Inflammatory macrophage (primary cell): ENCODE measurements at places on chromosomes 16 and 17.

DNA sequence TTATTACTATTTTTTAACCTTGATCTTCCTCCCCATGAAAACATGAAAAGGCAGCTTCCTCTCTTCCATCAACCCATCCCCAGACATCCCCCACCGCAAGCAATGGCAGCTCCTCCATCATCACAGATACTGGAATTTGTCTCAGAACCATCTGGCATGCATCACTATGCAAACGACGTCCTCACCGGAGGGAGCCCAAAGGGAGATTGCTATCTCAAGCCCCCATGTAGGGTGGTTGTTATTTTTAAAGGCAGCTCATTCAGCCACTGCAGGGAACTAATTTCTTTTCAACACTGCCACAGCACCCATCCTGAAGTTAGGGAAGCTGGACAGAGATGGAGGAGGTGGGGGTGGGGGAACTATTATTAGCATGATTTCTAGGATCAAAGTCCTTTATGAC lies 222.5 kb downstream of the FOXL1 start:
- DNase-seq: no peak

GRCh38 chr16:86324320-86324719 lies 186.0 kb upstream of the FOXF1 start:
- DNase-seq: no peak

DNA sequence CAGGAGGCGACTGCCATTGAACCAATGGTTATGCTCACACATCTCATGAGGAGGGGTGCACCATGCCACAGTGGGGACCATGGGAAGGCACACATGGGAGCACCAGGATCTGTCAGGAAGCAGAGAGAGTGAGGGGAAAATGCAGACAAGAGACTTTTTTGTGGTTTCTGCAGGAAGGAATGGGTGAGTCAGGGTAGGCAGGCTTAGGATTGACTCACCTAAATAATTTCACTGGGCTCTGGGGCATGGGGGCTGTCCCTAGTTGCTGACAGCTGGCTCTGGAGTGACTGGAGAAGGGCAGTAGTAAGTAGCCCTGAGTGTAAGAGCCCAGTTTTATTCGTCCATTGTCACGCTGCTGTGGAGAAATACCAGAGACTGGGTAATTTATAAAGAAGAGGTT lies 202.4 kb downstream of the AXIN2 start:
- DNase-seq: no peak

DNA sequence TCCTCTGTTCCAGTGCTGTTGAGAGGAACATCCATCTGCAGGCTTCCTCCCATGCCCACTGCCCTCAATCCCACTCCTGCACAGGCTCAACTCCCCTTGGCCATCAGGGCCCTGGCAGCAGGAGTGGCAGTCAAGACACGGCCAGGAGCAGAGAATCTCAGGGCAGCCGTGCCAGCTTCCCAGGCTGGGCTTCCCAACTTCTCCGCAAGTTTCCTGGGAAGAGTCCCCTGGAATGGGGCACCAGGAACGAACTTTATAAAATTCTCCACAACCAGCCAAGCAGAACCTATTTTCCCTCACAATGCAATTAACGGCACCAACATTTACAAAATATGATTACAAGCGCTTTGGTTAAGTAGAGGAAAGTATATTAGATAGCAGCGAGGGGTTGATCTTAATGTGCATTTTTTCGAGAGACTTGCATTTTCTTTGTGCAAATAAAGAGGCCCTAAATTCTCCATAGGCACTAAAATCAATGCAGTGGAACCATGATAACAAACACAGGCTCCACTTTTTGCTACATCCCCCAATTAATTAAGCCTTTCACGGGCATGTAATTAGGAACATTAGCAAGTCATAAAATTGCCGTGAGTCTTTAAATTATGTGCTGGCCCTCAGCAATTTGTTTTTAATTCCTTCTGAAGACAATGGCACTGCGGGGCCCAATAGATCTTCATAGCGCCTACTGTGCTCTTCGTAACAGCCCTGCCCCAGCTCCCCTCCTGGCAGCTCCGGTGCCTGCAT lies 99.9 kb upstream of the LHX1 start:
- no peak for DNase-seq

DNA sequence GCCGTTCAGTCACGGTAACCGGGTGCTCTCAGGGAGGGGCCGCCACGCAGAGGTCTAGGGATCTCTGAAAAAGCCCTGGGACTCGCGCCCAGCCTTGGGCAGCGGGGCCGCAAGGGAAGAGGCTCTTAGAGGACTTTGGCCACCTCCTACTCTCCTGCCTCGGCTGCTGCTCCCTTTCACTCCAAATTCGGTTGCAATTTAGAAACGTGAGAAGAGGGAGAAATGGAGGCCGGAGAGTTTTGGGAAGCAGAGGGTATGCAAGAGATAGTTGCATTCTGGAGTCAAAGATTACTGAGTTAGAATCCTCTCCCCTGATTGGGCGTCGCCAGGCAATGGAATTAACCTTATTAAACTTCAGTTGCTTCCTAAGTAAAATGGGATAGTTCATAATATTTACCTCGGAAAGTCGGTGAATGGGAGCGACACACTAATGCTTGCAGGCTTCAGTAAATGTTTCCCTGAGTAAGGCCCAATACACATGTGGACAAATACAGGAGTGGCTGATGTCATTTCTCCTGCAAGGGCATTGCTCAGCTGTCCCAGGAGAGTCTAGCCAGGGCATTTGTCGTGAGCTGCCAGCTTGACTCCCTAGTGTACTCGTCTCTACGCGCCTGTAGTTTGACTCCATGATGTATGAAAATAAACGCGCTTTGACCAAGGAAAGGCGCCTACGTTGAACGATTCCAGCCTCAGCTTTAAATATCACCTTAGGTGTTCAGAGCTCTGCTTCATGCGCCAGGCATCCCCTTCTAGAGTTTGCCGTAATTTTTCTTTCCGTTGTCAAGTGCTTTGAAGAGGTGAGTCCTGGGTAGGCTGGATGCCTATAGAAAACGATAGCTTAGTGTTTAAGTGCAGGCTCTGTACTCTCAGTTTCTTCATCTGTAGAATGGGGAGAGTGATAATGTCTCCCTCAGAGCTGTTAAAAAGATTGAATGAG lies 667 bp downstream of the OGFOD1 start:
- peak; percentile 27 for DNase-seq

DNA sequence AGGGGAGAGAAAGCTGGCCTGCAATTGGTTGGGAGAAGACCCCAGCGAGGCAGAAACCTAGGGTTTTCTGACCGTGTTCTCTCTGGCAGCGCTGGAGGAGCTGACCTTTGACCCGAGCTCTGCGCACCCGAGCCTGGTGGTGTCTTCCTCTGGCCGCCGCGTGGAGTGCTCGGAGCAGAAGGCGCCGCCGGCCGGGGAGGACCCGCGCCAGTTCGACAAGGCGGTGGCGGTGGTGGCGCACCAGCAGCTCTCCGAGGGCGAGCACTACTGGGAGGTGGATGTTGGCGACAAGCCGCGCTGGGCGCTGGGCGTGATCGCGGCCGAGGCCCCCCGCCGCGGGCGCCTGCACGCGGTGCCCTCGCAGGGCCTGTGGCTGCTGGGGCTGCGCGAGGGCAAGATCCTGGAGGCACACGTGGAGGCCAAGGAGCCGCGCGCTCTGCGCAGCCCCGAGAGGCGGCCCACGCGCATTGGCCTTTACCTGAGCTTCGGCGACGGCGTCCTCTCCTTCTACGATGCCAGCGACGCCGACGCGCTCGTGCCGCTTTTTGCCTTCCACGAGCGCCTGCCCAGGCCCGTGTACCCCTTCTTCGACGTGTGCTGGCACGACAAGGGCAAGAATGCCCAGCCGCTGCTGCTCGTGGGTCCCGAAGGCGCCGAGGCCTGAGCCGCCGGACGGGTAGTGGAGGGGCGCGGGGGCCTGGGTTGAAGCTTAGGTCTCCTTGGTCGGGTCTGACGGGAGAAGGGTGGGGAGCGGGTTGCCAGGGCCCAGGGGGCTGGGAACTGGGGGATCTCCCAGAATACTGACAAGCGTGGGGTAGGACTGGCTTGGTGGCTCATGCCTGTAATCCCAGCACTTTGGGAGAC lies 7.4 kb upstream of the PYDC1 start:
- no peak for DNase-seq

GRCh38 chr17:39027455-39028035 lies 60.3 kb upstream of the FBXO47 start:
- no peak for DNase-seq

DNA sequence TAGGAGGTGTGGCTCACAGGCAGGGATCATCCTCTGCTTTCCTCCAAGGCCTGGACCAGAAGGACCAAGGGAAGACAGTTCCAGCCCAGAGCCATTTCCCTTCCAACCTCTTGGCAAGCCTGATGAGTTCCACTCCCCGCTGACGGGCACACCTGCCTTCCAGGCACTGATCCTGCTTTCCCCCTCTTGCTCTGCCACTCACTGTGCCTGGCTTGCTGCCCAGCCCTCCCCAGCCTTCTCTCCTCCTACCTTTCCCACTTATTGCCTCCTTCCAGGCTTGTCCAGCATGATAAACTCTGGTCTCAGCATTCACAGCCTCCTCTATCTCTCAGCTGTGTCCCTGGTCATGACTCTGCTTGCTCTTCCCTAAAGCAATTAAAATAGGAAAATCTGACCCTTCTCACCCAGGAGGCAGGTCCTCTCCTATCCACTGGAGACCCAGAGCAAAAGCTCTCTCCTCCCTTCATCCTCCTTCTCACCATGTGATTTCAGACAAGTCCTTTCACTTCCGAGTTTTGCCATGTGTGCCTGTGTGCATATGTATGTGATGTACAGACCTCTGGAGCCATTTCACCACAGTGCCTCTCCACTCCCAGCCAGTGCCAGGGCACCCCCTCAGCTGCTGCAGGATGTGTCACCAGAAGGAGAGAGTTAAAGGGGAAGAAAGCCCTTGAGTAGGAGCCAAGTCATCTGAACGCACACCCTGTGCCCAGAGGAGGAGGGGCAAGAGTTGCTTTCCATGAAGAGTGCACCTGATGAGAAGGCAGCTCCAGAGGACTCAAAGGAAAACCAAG lies 13.4 kb upstream of the TMEM170A start:
- peak; percentile 83 for DNase-seq

DNA sequence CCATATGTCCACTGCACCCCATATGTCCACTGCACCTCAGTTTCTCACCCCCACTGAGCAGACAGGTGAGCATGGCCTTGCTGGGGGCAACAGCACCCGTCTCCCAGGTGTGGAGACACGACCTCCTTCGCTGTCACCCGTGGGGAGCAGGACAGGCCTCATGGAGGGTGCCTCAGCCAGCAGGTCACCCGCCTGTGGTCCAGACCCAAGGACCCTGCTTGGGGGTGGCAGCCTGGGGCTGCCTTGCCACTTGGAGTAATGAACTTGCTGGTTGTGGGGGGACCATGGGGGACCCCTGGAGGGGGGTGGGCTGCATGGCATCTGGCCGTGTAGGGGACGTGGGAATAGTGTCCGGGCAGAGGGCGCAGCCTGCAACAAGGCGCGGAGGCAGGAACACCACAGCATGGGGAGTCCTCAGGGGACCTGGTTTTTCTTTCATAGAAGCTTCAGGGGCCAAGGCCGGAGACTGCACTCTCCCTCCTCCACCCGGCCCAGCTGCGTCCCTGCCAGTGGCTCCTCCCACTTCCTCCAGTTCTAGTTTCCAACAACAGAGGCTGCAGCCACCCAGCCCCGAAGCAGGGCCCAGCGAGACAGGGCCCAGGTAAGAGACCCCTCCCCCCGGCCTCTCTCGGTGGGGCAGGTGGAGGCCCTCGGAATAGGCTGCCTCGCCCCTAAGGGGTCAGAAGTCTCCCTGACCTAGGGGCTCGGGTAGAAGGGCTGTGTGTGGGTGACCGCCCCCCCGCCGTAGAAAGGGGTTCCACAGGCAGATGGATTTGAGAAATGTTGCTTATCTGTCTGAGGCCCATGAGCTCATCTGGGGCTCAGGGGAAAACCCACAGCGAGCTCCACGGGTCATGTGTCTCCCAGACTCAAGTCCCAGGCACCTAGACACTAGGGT lies at the start of gene NHLRC4:
Gene NHLRC4, plus strand, starts transcription at position 531 of the 898 bp plus-strand sequence. CDS start 1,043 bp downstream, outside the sequence.
- peak; percentile 45 for DNase-seq

- peak; percentile 79 for DNase-seq
Measured at GRCh38 chr17:81354954-81355347, 40.3 kb upstream of the BAHCC1 start.

DNA sequence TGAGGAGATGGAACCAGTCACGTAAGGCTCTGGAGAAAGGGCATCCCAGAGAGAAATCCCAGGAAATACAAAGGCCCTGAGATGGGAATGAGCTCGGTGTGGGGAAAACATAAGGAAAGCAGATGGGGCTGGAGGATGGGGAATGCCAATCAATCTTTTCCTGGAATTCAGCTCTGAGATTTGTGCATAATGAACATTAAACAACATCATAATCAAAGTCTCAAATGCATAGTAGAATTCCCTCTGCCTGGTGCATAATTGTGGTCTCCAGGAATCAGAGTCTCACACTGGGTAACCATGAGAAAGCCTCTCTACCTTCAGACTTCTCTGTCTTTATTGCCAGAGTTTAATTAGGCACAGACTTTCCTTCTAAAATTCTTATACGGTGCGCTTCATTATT lies 30.8 kb downstream of the OTOA start:
- DNase-seq: no peak

- no peak for DNase-seq
Measured at GRCh38 chr16:65213866-65214595, 92.2 kb upstream of the CDH11 start.

- no peak for DNase-seq
Measured at GRCh38 chr17:510226-510917, 157.8 kb upstream of the RPH3AL start.
